Stimulated activated CD8-positive, alpha-beta memory T cell treated with anti-CD3 and anti-CD28 coated beads, Interleukin-7, amount 100 ng/mL, for 1 hour (primary cell): ENCODE measurements at places on chromosomes 11 and 22.
A peak's percentile ranks its signal among the peaks of the same experiment; 100 is the strongest.

DNA sequence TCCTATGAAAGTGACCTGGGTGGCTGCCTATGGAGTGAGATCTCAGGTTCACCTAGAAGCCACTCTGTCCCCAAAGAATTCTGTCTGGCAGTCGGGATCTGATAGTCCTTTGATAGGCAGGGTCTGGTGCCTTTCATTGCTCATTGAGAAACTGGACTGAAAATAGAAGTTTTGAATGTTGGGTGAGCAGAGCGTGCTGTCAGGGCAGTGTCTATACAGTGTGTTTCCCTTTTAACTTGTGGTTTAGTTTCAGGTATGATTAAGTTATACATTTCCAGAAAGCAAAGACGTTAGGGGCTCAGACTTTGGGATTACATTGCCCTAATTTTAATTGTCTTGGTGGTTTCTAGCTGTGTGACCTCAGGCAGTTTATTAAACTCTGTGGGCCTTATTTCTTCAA is 111.3 kb upstream of the PAX6 start:
- DNase-seq = no peak

- DNase-seq = no peak
Measured at GRCh38 chr11:128497776-128498095, 89.6 kb downstream of the ETS1 start.

DNA sequence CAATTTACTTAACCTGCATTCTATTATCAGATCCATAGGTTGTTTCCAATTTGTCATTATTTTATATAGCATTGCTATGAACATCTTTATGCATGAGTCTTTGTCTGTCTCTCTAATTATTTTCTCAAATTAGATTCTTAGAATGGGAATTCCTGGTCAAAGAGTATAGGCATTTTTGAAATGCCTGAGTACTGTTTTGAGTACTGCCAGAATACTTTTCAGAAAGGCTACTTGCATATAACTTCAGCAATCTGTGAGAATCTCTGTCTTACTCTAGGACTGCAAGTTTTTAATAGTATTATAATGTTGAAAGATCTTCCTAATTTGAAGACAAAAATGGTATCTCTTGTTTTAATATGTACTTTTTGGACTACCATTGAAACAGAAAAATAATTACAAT is 56.6 kb downstream of the KCNC1 start:
- no peak for DNase-seq

GRCh38 chr22:23414727-23415489 is 165.2 kb downstream of the IGLL1 start:
- DNase-seq = no peak

DNA sequence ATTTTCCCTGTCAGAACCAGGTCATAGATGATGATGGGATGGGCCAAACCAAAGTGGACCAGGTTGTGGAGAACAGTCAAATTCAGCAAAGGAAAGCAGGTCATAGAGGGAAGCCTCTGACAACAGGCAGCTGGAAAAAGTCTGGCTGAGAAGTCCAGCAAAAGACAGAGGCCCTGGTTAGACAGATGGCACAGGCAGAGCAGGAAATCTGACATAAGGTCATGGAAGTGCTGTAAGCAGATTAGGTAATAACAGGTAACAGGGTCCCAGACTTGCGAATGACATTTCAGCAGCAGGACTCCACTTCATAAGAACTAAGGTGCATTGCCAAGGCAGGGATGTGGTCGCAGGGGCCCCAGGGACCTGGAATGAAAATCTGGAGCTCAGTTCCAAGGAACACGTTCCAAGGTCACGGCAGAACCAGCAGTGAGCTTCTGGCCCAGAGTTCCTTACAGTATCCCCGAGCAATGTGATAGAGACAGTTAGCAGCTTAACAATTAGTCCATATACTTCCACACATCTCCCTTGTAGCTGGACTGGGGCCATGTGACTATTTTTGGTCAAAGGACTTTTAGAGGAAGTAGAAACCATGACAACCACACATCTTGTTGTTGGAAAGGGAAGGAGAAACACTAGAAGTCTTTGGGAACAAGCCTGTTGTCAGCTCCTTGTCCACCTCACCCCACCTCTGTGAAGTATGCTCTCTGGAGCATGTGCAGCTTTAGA is 75.4 kb downstream of the ME3 start:
- no peak for DNase-seq

DNA sequence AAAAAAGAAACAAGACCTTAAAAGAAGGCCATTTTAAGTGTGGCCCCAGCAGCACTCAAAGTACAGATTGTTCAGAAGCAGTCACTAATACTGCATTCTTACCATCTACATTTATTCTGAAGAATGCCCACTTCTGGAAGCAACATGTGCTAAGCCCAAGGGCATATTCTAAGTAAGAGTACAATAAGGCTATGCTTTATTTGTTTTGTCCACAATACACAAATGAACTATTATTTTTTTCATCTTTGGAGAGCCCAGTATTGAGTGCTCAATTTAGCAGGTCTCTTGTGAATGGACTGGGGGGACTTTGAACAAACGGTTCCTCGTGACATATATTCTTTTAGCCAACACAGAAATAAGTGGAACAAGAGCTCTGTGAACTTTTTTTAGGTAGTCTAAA is 191.4 kb upstream of the CHORDC1 start:
- DNase-seq = no peak

DNA sequence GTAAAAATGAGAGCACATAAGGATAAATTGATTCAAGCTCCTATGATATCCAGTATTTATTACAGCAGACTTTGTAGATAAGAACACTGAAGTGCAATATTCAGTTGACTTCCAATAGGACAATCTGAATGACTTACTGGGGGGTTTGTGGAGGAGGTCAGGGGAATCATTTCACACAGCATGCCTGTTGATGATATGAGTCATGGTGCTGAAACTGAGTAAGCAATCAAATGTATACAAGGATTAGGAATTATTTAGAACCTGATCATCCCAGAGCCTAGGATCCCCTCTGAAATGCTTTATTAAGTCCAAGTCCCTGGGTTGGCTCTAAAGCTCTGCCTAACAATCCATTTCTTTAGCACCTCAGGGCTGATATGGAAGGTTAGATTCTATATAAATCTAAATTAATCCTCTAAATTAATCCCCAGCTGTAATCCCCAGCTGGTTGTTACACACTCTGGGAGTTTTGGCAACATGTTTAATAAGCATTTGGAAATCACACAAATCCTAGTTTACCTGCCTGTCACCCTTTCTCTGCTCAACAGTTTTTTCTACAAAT is 326.4 kb downstream of the GUCY1A2 start:
- DNase-seq = no peak

- DNase-seq = no peak
Measured at GRCh38 chr11:13287036-13287435, 9.4 kb downstream of the BMAL1 start.

GRCh38 chr11:12288212-12288930 is 89.0 kb upstream of the PARVA start:
- DNase-seq = peak; percentile 8

GRCh38 chr11:97123237-97123636 is 733.4 kb downstream of the JRKL start:
- DNase-seq = no peak

GRCh38 chr11:134742224-134742612 is 330.2 kb upstream of the B3GAT1 start:
- no peak for DNase-seq

- no peak for DNase-seq
Measured at GRCh38 chr11:20278727-20279126, 84.8 kb upstream of the HTATIP2 start.

GRCh38 chr11:62603776-62604299 is 2.2 kb upstream of the MTA2 start:
- no peak for DNase-seq

DNA sequence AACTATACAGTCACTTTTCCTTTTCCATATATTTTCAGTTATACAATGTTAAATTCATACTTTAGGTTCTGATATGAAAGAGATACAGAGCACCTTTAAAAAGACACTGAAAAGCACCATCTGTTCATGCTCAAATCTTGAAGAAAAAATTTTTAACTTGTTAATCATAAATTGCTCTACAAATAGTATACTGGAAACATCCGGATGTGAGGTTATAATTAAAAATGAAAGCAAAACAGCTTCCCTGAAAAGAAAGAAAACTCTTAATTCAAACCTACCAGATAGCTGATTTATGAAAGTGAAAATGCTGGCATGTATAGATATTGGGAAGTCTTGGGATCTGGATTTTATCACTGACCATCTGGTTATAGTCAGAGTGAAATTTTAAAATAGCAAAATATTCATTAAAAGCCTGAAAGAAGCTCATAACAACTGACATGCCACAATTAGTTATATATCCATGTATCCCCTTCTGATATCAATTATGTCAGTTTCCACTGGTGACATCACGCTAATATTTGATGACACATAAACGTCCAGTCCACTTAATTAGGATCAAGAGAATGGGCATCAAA is 740.0 kb downstream of the DLG2 start:
- DNase-seq = no peak

DNA sequence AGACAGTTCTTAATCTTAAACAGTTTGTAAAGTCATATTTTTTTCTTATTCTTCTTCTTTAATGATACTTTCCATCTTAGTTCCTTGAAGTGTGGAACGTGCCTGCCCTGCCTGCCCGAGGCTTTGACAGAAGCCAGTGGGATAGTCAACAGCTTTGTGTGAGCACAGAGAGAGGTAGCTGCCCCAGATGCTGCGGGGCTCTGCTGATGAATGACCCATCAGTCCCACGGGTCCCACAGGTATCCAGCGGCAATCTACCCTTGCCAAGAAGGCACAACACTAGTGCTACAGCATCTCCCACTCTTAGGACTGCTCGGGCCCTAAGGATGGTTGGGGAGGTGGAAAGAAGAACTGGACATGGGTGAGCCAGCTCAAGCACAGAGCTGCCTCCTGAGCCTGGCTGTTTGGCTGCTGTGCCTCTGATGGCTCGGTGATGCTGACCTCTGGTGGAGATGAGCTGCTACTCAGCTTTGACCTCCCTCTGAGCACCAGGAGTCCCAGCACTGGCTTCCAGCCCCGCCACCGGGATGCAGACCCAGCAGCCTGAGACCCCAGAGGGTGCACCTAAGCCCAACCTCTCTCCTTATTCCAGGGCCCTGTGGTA is 11.8 kb upstream of the APLNR start:
- no peak for DNase-seq

DNA sequence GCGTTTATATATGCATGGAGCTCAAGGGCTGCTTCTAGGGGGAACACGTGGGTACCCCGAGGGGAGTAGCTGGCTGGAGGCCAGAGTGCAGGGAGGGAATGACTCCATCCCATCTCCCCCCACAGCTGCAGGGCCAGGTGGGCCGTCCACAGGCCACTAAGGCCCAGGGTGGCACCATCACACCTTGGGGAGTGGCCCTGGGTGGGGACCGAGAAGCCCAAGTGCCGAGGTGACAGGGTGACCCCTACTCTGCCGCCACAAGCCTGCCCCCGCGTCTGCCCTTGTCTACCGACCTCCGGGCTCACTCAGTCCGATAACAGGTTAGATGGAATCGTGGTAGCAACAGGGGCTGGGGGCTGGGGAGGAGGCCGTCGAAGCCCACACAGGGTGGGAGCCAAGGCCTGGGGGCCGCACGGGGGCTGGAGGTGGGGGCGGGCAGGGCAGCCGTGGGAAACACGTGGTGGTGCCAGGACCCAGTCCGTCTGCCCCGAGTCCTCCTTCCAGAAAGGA is 125.7 kb downstream of the KCNQ1OT1 start:
- no peak for DNase-seq

- DNase-seq = no peak
Measured at GRCh38 chr11:57935402-57936049, 88.2 kb upstream of the OR9Q1 start.
